IMR-90 (cell line): ENCODE measurements at places on chromosomes 6 and 20.

DNA sequence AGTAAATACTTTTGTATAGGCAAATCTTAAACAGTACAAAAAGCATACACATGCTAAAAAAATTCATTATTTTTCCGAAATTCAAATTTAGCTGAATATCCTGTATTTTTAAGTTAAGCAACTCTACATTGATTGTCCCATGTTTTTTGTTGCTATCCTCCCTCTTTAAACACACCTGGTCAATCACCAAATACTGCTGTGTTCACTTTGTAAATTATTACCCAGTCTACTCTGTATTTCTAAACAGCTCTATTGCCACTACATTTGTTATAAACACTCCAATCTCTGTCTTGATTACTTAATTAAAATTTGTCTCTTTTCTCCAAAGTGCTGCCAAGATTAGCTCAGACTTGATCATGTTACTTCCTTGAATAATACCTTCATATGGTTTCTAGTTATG, 466.5 kb upstream of the GJE1 start:
- DNase-seq: no peak

- peak; percentile 55 for DNase-seq
Observed at GRCh38 chr20:62595491-62595890, 46.8 kb upstream of the SLCO4A1 start.

DNA sequence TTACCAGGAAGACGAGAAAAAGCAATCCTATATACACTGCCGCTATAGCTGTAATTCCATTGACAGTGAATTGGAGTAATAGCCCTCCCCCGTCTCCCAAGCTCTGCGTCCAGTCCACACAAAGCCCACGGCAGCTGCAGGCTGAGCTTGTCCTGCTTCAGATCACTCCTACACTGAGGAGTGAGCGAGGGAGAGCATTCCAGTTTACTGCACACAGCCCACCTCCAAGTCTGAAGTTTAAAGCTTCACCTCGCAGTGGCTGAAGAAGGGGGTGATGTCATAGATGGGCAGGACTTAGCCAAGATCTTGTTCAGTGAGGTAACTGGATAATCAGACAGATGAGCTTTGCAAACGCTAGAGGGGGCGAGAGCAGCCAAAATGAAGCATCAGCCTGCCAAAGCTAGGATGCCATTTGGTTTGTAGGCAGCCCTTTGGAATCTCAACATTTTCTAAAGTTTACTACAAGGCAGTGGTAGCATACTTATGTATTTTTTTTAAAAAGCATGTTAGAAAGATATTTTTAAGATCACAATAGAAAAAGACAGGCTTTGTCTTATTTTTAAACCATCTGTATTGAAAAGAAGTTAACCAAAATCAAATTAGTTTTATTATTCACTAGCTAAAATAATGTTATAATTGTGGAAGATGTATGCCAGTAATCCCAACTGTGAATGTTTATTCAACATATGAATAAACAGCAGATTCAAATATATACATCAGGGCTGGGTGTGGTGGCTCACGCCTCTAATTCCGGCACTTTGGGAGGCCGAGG, at the start of gene FLRT3:
Gene FLRT3 (minus strand): TSS at position 213 of the 772 bp plus-strand sequence. CDS start 10,106 bp downstream, outside the sequence.
- peak; percentile 96 for DNase-seq

- DNase-seq: peak; percentile 100
Observed at GRCh38 chr20:50980071-50980681, 21.6 kb downstream of the MOCS3 start.

GRCh38 chr6:143099647-143100046, 39.0 kb downstream of the AIG1 start:
- DNase-seq: no peak
